ENCODE measurements at places on chromosomes 6 and 20.

DNA sequence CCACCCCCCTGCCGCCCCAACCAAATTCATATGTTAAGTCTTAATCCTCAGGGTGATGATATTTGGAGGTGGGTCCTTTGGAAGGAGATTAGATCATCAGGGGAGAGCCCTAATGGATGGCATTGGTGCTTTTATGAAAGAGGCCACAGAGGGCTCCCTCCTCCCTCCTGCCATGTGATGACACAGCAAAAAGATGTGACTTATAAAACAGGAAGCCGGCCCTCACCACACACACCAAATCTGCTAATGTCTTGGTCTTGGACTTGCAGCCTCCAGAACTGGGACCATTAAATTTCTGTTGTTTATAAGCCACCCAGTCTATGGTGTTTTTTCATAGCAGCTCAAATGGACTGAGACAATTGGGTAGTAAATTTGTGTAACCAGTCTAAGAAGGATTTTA lies 176.3 kb downstream of the ADGRG6 start:
- DNase-seq: no peak

DNA sequence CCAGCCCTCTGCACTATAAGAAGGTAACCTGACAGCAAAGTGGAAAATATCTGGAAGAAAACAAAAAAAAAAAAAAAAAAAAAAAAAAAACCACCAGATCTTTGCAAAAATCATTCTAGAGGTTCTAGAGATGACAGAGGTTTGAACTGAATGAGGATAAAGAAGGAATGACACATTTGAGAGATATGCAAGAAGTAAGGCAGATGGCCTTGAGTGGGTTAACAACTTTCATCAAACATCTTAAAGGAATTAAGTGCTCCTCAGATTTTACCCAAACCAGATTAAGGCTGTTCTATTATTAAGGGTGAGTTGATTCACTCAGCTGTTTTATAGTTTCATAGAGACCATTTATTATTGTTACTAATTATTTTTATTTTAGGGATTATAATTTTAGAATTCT lies 62.0 kb downstream of the RSPO3 start:
- DNase-seq: no peak

- DNase-seq: no peak
Measured at GRCh38 chr6:22940581-22941290, 371.4 kb downstream of the HDGFL1 start.

- no peak for DNase-seq
Measured at GRCh38 chr20:63051186-63051860, 44.6 kb upstream of the BHLHE23 start.

- no peak for DNase-seq
Measured at GRCh38 chr20:57844626-57845596, 135.1 kb upstream of the PMEPA1 start.
